ENCODE measurements at places on chromosomes 6 and 20.

- peak; percentile 43 for DNase-seq
Observed at GRCh38 chr6:34236131-34236442, 586 bp upstream of the HMGA1 start.

DNA sequence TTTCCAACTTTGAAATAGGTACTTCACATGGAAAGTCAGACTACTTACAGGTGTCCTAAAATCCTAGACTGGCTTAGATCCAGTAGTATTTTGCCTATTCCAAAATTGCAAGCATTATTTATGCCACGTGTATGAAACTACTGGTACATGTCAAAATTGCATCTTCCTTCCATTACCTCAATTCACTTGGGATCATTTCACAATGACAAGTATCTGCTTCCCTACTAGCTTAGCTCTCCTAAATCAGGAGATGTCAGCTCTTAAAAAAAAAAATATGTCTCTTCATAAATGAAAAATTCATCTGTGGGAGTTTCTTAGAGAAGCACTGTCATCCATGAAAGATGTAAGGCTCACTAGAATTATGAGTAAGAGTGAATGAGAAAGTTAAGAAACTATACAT lies 466.6 kb upstream of the MANEA start:
- no peak for DNase-seq

GRCh38 chr6:132198896-132199295 lies 202.4 kb downstream of the MOXD1 start:
- DNase-seq = no peak

- DNase-seq = no peak
Observed at GRCh38 chr6:40378071-40378724, 209.0 kb downstream of the LRFN2 start.

- DNase-seq = no peak
Observed at GRCh38 chr6:36692861-36693702, 4.5 kb upstream of the RAB44 start.

DNA sequence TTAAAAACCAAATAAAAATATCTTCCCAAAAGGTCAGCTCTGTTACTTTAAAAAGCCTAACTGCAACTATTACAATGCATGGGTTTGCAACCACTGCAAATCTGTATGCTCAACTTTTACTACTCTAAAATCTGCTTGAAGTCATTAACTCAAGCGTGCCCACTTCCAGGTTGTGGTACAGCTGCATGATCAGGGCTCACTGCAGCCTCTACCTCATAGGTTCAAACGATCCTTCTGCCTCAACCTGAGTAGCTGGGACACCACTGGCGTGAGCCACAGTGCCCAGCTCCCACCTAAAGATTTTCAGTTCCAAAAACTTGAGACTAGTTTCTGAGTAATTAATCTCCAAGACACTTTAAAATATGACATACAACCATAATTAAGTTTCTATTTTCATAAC lies 8.2 kb downstream of the DIDO1 start:
- no peak for DNase-seq

- no peak for DNase-seq
Observed at GRCh38 chr20:38297916-38298674, 5.9 kb upstream of the BPI start.
